Muscle of arm (tissue), 14 donors: ENCODE measurements at places on chromosomes 1 and 21. TPM values are rescaled to one million over a fixed set of nuclear protein-coding genes. Genes with fewer than 3 reads are reported as not detected.

DNA sequence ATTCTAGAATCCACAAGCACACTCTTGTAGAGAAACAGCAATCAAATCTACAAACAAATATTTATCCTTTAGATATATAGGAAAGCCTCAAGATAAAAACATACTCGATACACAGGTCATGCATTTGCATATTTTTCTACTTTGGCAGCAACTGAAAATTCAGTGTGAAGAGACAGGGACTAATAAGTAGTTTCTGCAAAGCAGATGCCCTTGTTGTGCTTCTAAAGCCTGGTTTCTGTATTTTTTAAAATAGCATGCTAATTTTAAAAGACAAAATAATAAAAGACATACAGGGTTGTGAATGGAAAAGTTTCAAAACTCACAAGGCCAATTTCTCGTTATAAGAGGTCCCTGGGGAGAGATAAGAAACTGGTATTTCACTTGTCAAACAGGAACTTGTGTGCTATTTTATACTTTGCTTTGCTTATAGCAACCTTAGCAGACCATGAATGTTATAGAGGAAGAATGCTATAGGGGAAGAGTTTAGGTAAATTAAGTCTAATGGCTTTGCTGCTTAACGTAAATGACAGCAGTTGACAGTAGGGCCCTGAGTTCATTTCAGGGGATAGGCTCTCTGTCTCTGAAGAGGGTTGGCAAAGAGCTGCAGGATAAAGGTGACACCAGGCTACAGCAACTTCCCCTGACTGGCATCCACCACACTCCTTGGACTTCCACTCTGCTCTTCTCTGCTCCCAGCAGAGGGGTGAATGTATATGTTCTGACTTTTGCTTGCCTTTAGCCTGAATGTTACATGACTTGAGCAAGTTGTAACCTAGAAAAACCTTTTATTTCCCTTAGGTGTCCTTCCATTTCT is 9.4 kb upstream of the RGS13 start:
- DNase-seq: no peak

GRCh38 chr1:221159608-221160007 is 280.4 kb downstream of the HLX start:
- no peak for DNase-seq

DNA sequence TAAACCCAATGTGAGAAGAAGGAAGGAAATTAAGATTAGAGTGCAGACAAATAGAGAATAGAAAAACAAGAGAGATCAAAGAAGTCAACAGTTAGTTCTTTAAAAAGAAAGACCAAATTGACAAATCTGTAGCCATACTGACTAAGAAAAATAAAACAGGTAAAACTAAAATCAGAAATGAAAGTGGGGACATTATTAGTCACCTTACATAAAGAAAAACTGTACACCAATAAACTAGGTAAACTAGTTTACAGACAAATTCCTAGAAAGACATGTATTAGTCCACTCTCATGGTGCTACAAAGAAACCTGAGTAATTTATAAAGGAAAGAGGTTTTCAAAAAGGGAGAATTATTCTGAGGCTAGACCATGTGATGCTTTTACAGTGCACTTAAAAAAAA is 22.3 kb downstream of the BLZF1 start:
- DNase-seq: no peak

GRCh38 chr1:182984621-182985020 is 31.7 kb upstream of the SHCBP1L start:
- DNase-seq: no peak

GRCh38 chr1:156072251-156072650 is 10.0 kb downstream of the MEX3A start:
- DNase-seq: no peak

- no peak for DNase-seq
Observed at GRCh38 chr1:19138958-19139581, 71.0 kb downstream of the UBR4 start.

- DNase-seq: no peak
Observed at GRCh38 chr1:2344121-2344681, 47.2 kb downstream of the MORN1 start.

DNA sequence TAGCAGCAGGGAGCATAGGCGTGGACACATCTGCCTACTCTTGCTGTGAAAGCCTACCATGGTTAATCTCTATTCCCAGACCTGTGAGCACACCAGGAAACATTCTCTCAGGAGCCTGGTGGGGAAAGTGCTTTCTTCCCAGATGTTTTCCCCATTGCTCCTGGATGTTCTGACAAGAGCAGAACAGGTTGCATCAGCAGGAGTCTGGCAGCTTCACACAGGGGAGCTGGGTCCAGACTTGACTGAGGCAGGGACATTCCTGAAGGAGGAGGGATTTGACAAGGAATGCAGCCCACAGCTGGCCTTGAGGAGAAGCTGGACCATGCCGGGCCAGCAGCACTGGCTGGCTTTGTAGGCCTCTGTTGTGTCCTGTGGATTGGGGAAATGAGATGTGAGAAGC is 21.0 kb upstream of the ARTN start:
- peak; percentile 14 for DNase-seq

DNA sequence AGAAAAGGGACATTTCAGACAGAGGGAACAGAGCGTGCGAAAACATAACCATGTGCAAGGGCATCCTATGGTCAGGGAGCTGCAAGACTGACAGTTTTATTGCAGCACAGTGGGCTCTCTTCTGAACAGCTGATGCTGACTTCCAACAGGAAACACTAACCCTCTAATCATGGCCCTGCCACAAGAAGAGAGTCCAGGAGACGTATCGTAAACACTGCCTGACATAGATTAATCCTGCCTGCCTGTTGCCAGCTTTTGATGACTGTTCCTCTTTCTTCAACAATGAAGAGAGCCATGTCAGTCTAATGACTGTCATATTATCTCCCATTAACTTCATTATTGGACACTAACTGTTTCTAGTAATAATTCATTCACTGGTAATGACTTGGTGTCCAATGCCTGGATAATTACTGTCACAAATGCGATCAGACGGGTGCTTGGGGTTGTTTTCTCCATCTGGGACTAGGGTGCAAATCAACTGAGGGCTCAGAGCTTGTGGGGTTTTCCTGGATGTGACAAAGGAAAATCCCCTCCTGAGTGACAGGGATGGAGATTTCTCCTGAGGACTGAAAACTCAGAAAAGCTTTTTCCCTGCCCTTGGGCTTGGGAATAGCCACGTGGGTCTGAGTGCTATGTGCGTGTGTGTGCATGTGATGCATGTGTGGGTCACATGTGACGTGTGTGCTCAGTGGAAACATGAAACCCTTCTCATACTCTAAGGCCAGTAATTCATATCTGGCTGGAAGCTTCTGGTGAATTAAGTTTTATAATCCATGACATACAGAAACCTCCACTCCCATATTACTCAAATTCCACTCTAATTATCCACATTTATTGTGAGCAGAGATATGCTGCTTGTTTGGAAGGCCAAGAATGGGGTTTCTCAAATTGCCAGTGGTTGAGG is 144.0 kb upstream of the PLXNA2 start:
- no peak for DNase-seq

DNA sequence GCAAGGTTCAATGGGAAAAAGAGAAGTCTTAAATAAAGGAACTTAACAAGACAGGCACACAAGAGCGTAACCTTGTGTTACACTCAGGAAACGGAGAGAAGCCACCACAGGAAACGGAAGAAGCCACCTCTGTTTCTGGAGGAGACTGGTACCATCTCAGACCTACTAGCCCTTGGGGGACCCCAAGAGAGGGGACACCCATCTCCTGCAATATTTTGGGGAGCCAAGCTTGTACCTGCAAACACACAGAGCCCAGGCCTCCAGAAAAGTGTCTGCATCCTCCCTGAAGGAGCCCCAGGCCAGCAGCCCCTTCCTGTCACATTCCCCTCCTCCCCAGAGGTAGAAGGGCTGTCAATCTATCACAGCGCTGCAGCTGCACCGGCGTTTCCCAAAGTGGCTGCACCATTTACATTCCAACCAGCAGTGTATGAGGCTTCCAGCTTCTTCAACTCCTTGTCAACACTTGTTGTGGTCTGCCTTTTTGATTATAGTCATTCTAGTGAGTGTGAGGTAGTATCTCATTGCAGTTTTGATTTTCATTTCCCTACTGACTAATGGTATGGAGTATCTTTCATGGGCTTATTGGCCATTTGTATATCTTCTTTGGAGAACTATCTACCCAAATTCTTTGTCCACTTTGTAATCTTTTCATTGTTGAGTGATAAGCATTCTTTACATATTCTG is 23.0 kb upstream of the PADI1 start:
- DNase-seq: no peak

DNA sequence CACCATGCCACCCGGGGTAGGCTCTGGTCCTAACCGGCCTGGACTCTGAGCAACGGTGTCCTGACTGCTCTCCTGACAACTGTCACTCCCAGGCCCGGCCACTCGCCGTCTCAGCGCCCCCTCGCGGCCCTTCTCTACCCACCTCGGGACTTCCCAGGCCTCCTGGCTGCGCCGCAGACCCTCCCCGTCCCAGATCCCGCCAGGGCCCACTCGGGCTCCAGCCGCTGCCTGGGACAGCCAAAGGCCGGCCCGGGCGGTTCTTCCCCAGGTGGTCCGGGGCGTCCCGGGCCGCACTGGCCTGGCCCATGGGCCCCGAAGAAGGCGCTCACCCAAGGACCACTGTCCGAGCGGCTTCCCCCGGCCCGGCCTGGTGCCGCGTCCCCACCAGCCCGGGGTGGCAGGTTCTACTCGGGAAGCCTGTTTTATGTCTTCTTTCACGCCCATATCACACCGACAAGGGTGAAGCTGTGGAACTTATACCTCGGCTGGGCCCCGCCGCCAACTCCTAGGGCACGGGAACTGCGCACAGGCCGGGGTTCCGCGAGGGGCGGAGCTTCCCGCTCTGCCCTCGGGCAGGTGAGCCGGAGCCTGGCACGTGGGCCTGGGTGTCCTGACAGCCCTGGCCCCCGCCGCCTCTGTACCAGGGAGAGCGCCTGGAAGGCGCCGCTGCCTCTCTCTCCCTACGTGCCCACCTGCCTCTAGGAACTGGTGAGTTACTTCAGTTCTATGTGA is 138.3 kb downstream of the TTLL7 start:
- DNase-seq: peak; percentile 31

DNA sequence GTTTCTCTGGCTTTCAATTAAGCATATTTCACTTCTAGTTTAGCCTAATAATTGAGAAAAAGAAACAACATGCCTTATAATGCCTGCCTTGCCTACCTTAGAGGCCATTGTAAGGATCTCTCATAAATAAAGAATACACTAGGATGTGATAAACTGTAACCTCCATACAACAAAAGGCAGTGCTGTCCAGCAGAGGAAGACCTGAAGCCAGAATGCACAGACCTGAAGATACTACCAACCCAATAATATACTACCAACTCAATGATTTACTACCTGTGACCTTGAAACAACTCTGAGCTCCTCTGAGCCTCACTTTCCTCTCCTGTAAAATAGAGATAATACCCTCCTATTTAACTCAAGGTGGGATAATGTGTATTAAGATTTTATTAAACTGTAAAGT is 361.3 kb downstream of the TTLL7 start:
- DNase-seq: no peak

DNA sequence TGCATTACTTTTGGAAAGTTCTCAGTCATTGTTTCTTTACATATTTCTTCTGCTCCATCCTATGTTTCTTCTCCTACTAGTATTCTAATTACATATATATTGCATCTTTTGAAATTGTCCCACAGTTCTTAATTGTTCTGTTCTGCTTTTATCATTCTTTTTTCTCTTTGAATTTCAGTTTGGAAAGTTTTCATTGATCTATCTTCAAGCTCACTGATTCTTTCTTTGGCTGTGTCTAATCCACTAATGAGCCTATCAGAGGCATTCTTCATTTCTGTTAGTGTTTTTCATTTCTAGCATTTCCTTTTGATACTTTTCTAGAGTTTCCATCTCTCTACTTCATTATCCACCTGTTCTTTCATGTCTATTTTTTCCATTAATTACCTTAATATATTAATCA is 159.0 kb upstream of the KCNJ15 start:
- DNase-seq: no peak

DNA sequence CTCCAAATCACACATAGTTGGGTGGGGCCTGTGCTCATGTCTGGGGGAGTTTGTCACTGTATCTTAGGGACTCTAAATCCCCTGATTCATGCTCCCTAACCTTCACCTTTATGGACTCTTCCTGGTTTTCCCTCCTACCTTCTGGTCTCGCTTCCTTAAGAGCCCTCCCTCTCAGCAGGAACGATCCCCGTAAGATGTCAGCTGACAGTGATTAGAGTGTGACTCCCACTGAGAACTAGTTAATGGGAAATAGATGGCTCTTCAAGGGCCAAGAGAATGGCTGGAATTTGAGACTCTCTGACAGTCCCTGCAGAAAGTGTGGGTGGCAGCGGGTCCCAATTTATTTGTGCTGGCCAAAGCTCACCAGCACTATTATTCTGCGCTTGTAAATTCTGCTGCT is 22.0 kb downstream of the LYPD8 start:
- no peak for DNase-seq

GRCh38 chr1:220698607-220699016 is 8.4 kb downstream of the C1orf115 start:
- DNase-seq: no peak

- no peak for DNase-seq
Observed at GRCh38 chr1:41366455-41367287, 5.4 kb downstream of the FOXO6 start.

GRCh38 chr1:206941766-206942418 is 4.4 kb downstream of the PIGR start:
- DNase-seq: no peak

- DNase-seq: no peak
Observed at GRCh38 chr21:16180614-16181013, 450.8 kb downstream of the USP25 start.

DNA sequence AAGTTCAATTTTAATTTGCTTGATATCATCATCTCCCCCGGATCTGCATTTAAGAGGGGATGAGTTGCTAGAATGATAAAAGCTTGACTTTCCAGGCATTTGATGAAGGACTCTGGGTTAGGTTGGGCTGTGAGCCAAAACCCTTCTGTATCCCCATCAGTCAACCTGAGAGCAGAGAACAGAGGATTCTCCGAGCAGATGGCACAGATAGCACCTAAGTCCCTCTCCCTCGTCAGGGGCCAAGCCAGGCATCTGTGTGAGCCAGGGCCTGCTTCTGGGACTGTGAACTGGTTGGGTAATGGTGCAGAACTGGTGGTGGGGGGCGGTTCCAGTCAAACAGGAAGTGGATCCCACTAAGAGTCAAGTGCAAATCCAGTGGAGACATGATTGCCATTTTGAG is 205.8 kb downstream of the TNR start:
- DNase-seq: no peak

- DNase-seq: no peak
Observed at GRCh38 chr1:167821969-167822685, 91.8 kb downstream of the ADCY10 start.

Gene RNU1-4
- not detected for polyA plus RNA-seq

Gene LAD1
- polyA plus RNA-seq: 13.8 TPM

Gene OR6N2
- not detected for polyA plus RNA-seq

Gene OR2L3
- polyA plus RNA-seq: not detected

Gene PFDN2
- polyA plus RNA-seq: 60.4 TPM

Gene MCOLN2
- 0.38 TPM for polyA plus RNA-seq

Gene C1orf115
- polyA plus RNA-seq: 10.9 TPM

Gene ANKRD65
- polyA plus RNA-seq: 10.9 TPM
